CD4-positive, alpha-beta T cell treated with Interleukin-21 for 1 hour (primary cell): ENCODE measurements at places on chromosomes 6 and 20.

- no peak for DNase-seq
These were observed 14.9 kb upstream of the BHLHE23 start for GRCh38 chr20:63021356-63022321.

DNA sequence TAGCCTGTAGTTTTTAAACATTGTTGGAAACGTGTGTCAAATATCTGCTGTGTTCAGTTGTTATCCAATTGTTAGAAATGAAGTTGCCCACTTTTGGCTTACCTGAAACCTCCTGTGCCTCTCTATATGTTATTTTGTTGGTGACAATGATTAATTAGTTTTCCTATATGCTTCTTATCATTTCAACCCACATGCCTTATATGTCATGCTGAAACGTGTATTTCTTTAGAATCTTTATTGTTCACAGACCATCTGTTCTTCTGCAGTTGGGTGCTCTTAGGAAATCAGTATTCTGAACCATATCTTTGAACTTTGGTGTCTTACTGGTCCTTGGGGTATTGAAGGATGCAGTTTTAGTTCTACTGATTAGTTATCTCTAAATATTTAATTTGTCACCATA, 91.2 kb upstream of the SCGN start:
- DNase-seq: no peak

GRCh38 chr6:41371992-41372831, 36.8 kb downstream of the NCR2 start:
- peak; percentile 10 for DNase-seq

GRCh38 chr6:142676647-142677192, 268.3 kb downstream of the HIVEP2 start:
- DNase-seq: no peak
